Erythroblast (primary cell): ENCODE measurements at places on chromosomes 5 and 9.

DNA sequence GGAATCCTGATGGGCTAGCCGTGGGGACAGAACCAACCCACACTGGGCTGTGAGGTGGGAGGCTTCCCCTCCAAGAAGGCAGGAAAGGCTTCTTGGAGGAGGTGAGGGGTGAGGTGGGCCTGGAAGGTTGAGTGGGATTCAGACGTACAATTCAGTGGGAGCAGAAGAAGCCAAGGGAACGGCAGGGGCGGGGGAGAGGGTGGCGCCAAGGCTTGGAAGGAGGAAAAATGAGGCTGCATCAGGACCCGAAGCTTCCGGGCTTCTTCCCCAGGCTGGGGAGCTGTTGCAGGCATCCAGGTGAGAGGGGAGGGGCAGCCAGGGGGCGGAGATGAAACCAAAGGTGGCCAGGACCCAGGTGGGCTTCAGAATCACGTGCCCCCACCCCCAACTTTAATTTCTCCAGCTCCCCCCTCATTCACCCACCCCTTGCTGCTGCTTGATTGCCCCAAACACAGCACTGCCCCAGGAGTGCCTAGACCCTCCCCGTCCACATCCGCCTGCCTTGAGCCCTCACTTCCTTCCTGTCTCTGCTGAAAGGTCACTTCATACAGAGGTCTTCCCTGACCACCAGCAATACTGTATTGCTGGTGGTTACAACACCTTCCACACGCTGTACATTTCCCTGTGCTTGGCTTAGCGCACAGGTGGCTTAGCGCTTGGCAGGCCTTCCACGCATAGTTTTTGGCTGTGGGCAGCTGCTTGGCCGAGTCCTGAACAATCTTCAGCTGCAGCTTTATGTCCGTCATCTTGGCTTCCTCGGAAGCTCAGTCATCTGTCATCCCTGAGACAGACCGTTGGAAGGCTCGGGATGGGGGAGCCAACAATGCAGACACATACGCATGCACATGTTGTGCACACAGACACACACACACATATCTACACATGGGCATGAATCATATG lies 193.5 kb downstream of the RGS3 start:
- DNase-seq = no peak

DNA sequence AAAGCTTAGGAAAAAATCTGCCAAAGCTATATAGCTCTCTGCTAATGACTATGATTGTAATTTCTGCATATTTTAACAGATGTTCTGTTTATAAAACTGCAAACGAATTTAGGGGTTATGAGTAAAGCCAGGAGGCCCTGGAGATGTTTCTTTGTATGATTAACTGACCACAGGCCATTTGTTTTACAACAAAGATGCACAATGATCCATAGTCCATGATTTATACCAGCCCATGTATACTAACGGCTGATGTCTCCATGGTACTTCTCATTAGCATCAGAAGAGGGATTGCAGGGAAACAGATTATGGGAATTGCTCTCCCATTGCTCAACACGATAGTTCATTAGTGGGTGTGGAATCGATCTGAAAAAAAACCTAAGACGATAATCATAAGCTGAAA lies 78.9 kb downstream of the PPP2R2B start:
- DNase-seq = no peak

DNA sequence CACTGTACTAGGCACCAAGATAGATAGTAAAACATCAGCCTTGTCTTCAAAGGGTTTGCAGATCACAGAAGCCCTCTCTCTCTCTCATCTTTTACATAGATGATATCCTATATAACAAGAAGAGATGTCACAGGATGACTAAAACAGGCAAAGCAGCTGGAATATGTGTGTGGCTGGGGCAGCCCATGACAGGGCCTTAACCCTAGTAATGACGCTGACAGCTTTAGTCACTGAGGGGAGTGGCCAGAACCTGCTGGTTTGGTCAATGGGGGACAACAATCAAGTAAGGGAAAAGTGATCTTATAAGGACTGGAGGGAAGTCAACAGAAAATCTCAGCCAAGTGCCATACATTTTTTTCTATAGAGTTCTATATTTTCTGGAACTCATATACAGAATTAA lies 41.9 kb upstream of the RIC1 start:
- peak; percentile 4 for DNase-seq

DNA sequence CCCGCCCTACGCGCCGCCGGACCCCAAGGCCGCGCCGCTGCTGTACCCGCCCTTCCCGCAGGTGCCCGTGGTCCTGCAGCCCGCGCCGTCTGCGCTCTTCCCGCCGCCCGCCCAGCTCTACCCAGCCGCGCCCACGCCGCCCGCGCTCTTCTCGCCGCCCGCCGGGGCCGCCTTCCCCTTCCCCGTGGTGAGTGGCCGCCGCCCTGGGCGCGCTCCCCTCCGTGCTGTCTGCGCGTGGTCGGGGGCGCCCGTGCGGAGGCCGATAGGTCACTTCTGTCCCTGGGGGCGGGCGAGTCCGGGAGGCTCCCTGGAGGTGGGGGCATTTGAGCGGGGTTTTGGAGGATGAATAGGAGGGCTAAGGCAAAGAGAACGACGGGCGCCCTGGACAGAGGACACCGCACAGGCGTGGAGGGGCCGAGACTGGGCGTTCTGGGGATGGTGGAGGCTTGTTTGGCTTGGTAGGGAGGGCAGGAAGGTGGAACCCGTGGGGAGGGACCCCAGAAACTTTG lies 9.6 kb downstream of the PRRT1B start:
- DNase-seq = no peak

GRCh38 chr5:154756868-154757813 lies 2.0 kb downstream of the LARP1 start:
- DNase-seq = peak; percentile 85

GRCh38 chr9:131739133-131739958 lies 530 bp downstream of the RAPGEF1 start:
- peak; percentile 80 for DNase-seq

- DNase-seq = no peak
Measured at GRCh38 chr5:80796846-80797245, 142.1 kb upstream of the DHFR start.

GRCh38 chr5:179609834-179610108 lies 13.7 kb downstream of the HNRNPH1 start:
- no peak for DNase-seq

DNA sequence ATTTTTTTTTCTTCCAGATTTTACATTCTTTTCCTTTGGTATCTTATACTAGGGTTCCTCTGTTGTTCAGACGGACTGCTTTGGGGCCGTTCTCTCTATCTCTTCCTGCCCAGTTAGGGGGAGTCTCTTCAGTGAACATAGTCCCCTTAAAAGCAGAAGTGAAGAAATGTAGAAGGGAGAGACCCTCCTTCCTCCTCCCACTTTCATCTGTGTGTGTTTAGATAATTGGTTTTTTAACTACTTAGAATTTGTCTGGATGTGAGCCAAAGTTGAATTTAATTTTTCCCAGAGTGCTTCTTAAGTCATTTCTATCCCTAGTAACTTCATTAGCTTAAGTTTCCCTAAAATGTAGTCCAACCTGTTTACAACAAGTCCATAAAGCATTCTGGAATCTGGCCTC lies 167.5 kb downstream of the HACD4 start:
- DNase-seq = no peak

- peak; percentile 89 for DNase-seq
Measured at GRCh38 chr5:96807075-96807654, 580 bp downstream of the ERAP1 start.

DNA sequence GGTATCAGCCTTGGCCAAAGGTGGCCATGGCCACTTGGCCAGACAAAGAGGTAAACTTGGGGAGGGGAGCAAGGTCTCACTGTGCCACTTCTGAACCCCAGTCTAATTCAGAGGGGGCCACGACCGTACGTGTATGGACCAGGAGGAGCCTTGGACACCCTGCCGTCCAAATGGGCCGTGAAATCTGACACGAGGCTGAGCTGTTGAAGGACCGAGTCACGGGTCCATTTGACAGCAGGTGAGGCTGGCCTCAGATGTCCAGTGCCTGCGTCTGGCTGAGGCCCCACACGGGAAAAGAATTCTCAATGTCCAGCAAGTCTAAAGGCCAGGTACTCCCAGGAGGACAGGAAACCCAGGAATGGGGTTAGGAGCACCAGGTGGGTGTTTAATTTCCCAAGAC lies 17.7 kb downstream of the CMBL start:
- DNase-seq = no peak

DNA sequence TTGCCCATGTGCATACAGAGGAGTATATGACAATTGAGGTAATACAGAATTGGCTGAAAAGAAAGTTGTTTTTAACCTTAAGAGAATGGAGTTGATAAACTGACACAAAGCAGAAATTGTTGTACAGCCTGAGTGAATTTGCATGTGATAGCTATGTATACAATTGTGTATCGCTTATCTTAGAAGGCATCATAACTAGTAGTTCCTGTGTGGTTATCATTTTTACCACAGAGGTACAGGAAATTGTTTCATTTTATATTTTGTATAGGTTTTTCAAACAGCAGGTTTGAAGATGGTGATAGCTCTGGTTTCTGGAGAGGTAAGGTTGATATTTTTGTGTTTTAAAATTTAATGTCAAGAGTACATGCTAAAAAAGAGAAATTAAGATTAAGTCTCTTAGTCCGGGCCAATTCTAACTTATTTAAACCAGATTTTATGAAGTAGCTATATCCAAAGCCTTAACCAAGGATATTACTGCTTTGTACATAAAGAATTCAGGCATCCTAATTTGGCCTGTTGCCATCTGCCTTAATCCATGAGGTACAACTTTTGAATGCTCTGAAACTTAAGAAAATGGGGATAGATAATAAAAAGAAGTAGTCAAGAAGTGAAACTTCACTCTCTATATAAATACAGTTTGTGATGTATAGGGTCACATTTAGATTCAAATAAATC lies 26.0 kb downstream of the DDX4 start:
- DNase-seq = no peak

DNA sequence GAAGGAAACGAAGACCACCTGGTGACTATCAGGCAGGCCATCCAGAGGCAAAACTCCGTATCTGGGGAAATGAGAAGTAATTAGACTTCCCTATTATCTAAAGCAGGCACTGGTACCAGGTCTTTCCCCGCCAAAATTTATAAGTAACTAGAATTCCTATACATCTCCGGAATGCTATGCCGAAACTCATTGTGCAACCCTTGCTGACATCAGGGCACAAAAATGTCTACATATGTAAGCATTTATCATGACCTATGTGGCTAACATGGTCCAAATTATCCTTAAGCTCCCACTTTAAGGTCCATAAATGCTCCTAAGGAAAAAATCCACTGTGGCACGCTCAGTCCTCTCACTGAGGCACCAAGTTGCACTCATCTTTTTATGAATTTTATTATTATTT lies 17.8 kb downstream of the ACTL7B start:
- no peak for DNase-seq
